ENCODE measurements at places on chromosomes 2 and 18. TPM values are rescaled to one million over a fixed set of nuclear protein-coding genes. Genes with fewer than 3 reads are reported as not detected.

The NT5C1B gene
- total RNA-seq = not detected

The ZSWIM2 gene
- total RNA-seq = not detected

The DLX2 gene
- total RNA-seq = 0.72 TPM

The MROH2A gene
- 2.5 TPM for total RNA-seq

The LYG2 gene
- not detected for total RNA-seq

The LIPT1 gene
- total RNA-seq = 7.6 TPM

The SCLY gene
- 21.2 TPM for total RNA-seq

The GRP gene
- total RNA-seq = 1.3 TPM

The ZC3H6 gene
- total RNA-seq = 10.8 TPM

- no peak for DNase-seq
Measured at GRCh38 chr2:100185105-100185504, 42.7 kb upstream of the AFF3 start.

- no peak for DNase-seq
Measured at GRCh38 chr2:216103213-216103612, 5.9 kb upstream of the XRCC5 start.

DNA sequence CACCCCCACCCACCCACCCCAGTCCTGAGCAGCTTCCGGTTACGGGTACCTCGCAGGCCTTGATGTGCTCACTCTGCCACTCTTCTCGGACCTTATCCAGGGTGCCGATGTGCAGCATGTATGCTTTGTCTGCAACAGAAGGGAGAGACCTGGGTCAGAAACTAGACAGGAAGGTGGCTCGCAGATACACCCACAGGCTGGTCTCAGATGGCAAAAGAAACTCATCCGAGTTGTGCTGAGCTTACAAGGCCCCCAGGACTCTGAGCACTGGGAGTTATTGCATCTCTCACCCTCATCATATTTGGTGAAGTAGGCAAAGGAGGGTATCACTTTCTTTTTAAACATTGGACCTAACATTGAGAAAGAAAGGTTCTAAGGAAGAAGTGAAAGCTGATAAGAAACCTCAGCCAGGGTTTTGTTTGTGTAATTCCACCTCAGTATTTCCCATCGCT lies 30.6 kb upstream of the EPG5 start:
- no peak for DNase-seq

DNA sequence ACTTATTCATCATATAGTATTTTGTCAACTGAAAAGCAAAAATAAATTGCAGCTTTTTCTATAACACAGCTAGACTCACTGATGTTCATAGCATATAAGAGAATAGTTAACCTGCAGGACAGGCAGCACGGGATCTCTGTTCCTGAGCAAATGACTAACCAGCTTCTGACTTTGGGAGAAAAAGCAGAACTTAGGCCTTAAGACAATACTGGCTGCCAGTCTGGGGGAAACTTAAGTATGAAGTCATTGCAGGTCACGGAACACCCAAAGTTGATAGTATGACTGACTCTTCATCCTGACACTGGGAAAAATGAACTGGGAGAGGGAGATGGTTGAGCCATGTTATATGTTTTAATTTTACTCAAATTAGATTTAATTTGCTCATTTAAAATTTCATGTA lies 113.0 kb downstream of the DPP4 start:
- no peak for DNase-seq

- DNase-seq = no peak
Measured at GRCh38 chr2:88230911-88231310, 60.8 kb downstream of the THNSL2 start.

DNA sequence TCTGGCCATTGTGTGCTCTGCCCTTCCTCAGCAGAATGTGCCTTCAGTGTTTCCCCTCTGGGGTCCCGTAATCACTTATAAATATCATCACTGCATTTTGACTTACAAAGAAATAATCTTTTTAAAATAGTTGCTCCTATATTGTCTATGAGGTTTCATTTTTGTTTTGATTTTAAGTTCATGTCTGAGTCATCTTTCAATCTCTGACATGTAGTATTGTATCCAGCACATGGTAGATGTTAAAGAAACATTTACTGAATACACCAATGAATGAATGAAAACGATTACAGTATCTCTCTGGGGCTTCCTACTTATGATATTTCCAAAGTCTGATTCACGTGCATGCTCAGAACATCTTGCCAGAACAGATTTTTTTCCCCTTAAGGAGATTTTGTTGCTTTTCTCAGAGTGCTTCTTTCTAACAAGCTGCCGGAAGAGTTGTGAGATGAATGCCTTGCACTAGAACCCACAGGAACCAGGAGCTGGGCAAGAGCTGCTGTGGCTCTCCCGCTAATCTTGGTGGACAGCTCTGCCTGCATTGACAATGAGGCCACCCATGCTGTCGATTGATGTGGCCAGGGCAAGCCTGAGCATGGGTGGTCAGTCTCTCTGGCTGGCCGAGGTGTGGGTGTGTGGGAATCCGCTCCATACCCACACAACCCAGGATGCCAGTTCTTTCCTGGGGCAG lies 199.4 kb downstream of the CYRIA start:
- peak; percentile 33 for DNase-seq

- DNase-seq = peak; percentile 92
Measured at GRCh38 chr2:168118733-168119514, 128.5 kb downstream of the STK39 start.

DNA sequence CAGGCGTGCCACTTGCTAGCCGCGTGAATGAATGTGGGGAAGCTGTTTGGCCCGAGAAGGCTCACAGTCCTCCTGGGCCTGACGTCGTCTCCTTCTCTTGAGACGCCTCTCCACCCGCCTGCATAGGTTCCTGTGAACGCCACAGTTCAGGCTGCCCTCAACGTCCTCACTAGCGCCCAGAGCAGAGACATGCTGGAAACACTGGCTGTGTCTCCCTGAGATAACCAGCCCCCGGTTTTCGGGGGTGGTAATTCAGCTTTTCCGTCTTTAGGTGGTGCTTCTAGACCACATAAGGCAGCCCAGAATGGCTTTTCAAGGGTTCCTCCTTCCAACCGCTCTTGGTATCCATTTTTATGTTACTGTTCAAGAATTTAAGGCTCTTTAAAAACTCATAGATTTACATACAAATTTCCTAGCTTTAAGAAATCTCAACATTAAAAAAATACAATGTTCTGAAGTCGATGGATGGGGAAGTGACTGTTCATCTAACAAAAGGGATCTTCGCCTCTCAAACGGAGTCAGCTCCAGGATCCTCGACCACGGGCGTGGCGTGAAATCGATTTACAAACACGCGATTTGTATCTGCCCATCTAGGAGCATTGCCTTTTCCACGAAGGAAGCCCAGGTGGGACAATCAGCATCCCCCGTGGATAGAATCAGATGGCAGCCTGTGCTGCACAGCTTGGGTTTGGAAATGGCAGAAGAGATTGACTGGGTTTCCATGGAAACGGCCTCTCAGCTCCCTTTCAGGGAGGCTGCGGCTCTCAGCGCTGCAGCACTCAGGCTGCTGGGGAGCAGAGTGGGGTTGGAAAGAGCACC lies 110.6 kb upstream of the PXDN start:
- DNase-seq = peak; percentile 84

DNA sequence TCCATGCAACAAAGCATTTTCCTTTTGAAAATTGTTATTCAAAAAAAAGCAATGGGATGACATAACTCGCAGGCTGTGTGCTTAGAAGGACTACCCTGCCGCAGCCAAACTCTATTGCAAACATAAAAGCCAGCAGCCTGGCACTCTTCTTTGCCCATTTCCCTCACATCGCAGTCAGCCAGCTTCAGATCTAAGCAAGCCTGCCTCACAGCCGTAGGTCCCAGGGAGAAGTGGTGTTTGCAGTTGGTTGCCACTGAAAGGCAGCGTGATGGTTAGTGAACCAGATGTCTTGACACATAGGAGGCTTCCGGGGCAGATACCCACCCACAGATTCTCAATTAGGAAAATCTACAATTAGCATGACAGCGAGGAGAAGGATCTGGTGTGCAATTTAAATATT lies 655.2 kb downstream of the RNF144A start:
- DNase-seq = no peak

DNA sequence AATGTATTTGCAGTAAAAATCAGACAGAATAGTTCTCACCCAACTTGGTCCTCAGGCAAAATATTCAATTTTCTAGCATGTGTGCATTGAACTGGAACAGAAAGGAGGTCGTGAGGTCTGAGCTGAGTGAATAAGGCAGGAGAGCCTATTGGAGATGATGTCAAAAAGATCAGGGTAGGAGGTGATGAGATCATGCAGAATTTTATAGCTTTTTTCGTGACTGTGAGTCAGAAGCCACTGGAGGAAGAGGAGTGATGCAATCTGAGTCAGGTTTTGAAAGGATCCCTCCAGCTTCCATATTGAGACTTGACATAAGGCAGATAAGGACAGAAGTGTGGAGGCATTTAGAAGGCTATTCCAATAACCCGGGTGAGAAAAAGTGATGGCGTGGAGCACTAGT lies 299.5 kb upstream of the SOX11 start:
- no peak for DNase-seq

DNA sequence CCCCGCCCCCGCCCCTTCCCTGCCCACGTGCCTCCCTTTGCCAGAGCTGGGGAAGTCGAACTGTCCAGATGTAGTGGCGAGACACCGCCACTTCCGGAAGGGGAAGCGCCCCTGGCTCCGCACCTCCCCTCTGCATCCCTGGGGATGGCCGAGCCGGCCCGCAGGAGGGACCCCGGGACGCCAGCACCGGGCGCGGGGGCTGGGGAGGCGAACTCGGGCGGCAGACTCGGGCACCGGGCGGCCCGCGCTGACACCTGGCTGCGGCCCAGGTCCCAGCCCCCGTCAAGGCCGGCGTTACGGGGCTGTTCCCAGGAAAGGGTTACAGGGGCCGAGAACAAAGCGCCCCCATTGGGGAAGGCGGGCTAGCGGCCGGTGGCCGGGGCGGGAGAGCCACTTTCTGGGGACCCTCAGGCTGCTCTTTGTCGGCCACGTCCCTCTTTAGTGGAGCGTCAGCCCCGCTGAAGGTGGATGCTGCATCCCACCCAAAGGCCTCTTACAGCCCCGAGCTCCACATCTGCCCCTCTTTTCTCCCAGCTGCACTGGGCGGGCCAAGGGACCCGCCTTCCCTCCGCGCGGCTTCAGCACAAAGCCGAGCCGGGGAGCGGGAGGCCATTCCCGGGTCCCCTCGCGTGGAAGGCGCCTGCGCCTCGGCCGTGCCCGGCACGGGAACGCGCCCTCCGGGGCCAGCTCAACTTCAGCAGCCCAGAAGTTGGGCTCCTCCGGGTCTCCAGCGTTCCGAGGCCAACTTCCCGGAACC lies 1.3 kb downstream of the SDC1 start:
- DNase-seq = peak; percentile 72

DNA sequence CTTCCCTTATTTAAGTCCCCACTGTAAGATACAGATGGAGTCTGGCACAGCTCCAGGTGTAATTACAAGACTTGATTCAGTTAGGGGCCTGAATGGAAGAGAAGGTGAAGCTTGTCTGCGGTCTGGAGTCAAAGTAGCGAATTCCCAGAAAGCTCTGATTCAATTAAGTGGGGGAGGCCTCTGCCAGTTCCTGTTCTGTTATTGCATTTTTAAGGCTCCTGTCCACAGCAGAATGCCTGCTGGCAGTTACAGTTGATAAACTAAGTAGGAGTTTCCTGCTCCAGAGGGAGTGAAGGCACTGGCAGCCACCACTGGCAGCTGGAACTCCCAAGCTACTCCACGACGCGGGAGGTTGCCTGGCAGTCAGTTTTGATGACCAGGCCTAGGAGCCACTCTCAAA lies 181.1 kb downstream of the SOCS6 start:
- peak; percentile 54 for DNase-seq

DNA sequence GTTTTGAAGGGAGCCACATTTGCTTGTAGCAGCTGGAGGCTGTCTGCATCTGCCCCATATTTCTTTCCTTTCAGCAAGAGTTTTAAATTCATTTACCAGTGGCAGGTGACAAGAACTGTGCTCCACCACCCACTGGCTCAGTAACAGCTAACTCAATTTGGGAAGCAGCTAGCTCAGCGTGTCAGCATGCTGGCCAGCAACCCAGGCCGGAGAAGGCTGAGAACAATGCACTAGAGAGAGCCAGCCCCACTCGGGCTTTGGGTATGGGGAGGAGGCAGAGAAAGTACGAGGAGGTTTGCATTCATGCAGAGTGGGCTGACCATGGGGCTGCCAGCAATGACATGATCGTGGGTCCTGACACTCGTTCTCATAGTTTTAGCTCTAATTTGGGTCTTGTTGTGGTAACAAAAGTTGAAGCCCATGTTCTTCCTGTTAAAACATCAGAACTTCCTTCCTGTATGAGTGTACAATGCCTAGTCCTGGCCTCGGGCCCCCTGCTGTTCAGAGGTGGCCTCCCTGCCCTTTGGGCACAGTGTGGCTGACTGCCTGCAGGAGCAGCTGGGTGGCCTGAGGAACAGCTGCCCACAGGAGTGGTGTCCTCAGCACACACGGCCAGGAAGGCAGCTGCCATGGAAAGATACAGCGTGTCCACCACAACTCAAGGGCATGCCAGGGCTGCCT lies 23.0 kb downstream of the CDC42EP3 start:
- DNase-seq = peak; percentile 88

DNA sequence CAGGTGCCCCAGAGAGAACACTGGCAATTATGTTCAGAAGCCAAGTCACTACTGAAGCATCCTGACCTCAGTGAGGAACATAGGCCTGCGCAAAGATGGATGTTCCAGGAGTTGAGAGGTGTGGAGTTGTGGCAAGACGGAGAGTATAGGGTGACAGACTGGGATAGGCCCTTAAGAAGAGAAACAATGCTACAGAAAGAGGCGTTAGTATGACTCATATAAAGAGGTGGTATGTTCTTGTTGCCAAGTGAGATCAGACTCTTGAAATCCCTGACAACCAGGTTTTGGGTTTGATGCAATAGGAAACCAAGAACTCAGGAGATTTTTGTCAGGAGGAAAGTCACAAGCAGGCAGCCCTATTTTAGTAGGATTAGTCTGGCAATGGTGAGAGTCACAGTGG lies 185.6 kb downstream of the RIT2 start:
- no peak for DNase-seq

- DNase-seq = no peak
Measured at GRCh38 chr18:57426187-57426586, 9.0 kb upstream of the ONECUT2 start.

GRCh38 chr2:197259470-197259999 lies 51.0 kb downstream of the ANKRD44 start:
- no peak for DNase-seq

Data from tongue (tissue), 3 donors.